ENCODE measurements at places on chromosomes 16 and 17.

GRCh38 chr17:57485916-57486881 is 229.9 kb downstream of the MSI2 start:
- DNase-seq, result no peak

GRCh38 chr16:74275031-74275636 is 21.5 kb upstream of the PSMD7 start:
- DNase-seq, result no peak

GRCh38 chr16:17470182-17470907 is 415 bp downstream of the XYLT1 start:
- DNase-seq, result peak; percentile 40

- DNase-seq, result no peak
Observed at GRCh38 chr16:31005350-31006085, 4.9 kb downstream of the STX1B start.

- DNase-seq, result no peak
Observed at GRCh38 chr16:87487361-87487924, 5.4 kb downstream of the ZCCHC14 start.

- DNase-seq, result no peak
Observed at GRCh38 chr16:86231321-86231995, 278.9 kb upstream of the FOXF1 start.

GRCh38 chr17:74838274-74838673 is 21.4 kb downstream of the GRIN2C start:
- no peak for DNase-seq

- DNase-seq, result no peak
Observed at GRCh38 chr16:81335669-81336068, 20.9 kb downstream of the GAN start.

DNA sequence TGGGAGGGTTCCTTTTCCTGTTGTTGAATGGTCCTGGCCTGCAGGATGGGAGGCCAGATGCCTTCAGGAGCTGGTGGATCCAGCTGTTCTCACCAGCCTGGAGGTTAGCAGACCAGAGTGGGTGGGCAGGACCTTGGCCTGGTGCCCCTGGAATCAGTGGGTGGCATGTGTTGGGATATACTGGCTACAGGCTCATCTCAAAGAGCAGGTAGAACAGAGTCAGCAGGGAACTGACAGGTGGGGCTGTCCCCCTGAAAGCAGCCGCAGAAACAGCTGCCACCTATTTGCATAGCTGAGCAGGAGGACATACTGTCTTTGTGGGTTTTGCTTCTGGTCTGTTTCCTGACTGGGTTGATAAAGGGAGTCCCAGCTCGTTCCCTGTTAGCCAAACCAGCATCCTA is 144.1 kb downstream of the RAB11FIP4 start:
- no peak for DNase-seq

- DNase-seq, result no peak
Observed at GRCh38 chr16:12429756-12430155, 373.9 kb downstream of the CPPED1 start.

DNA sequence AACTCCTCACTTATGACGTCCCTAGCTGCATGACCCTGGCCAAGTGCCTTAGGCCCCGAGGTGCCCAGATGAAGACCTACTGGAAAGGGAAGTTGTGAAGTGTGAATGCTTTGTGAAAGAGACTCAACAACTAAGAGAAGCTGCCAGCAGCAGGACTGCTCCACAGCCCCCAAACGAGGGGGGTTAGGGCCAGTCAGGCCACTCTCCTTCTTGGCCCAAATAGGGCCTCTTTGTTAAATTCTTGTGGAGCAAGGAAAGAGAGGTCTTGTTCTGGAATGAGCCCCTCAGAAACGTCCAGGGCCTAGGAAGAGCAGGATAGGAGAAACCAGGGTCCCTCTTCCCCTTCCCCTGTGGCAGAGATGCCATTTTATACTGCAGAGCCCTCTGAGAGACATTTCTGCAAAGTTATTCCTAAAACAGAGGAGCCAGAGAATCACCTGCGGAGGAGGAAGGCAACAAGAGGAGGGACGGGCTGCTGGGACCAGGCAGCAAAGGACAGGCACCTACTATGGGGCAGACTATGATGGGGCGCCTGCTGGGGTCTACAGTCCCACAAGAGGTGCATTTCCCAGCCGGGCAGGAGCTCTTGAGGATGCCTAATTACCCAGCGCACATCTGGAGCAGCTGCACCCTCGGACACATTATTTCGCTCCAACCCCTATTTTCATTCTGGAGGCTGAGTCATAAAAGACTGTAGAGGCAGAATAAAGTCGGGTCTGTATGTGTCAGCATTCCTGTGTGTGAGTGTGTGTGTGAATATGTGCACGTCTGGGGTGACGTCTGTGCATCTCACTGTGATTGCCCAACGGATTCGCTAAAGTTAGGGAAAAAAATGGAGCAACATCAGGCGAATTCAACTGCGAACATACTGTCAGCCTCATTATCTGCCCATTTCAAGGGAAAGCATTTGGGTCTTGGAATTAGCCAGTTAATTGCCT is 11.4 kb upstream of the HOXB9 start:
- no peak for DNase-seq

DNA sequence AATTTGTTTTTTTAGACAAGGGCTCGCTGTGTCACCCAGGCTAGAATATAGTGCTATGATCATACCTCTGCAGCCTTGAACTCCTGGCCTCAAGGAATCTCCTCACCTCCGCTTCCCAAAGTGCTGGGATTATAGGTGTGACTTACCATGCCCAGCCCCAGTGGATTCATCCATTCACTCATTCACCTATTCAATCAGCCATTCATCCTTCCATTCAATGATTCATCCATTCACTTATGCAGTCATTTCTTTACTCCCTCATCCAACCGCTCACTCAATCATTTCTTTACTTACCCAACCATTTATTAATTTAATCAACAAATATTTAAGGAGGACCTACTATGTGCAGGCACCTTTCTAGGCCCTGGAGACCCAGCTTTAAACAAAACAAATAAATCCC is 25.7 kb downstream of the DEXI start:
- DNase-seq, result no peak

DNA sequence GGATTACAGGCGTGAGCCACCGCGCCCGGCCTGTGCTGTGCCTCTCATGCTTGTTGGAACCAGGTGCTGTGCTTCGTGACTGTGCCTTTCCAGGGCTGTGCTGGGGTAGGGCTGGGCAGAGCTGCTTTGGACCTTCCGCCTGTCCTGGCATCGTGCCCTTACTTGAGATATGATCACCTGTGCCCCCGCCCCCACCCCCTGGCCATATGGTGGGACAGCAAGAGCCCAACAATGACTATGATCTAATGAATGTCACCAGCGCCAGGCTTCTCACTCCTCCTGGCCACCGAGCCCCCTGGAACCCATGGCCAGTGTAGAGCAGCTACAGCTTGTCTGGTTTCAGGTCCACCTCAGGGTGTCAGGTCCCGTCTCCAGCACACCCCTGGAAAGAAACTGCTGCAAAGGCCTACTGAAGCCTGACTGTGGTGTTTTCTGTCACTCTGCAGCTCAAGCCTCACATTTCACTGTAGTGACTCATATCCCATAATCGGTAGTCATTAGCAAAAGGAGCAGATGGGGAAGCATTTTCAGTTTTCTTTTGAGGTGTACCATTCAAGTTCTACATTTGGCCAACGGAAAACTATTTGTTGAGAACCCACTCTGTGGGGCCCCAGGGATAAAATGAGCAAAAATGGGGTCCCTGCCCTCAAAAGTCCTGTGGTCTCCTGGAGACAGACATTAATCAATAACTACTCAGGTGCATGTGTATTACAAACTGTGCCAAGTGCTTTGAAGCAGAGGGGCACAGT is 22.1 kb downstream of the FCSK start:
- peak; percentile 78 for DNase-seq

DNA sequence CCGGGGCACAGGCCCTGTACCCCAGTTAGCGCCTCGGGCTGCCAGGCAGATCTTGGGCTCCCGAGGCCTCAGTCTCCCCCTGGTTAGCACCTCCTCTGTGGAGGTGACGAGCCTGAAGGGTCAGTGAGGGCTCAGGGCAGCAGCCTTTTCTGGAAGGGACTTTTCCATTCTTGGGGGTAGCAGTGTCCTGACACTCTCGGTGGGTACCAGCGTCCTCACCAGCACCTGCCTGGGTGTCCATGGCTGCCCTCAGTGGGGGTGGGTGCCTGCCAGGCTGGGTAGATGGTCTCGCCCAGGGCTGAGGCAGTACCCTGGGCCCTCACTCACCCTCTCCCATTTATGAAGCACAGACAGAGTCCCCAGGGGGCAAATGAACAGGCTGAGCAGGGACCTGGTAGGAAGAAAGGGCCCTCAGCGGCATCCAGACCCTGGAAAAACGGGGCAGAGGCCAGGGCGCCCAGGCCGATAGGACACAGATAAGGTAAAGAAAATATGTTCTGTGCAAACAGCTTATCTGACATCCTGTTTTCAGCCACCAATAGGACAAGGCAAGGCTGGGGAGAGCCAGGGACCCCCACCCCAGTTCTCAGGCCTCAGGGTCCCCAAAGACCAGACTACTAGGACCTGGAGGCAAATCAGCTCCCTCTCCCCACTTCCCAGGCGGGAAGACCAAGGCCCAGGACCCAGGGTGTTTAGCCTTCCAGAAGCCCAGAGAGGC is 50.9 kb downstream of the ZFPM1 start:
- DNase-seq, result no peak

DNA sequence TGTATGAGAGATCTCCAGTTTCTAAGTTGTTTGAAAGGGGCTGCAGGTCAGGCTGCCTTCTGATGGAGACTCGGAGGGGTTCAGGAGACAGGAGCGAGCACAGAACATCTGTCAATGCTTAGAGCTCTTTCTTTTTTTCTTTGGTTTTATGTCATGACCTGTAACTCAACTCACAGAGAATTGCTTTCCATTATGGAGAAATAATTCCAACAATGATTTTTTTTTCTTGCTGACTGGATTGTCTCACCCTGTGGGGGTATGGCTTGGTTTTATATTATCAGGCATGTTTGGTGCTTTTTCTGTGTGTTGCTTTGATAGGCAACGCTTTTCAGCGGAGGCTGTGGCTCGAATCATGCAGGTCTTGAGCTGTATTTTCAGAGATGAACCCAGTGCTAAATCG is 10.7 kb upstream of the KCNJ2 start:
- DNase-seq, result no peak

- DNase-seq, result no peak
Observed at GRCh38 chr16:69711115-69711740, 15.1 kb downstream of the NQO1 start.

DNA sequence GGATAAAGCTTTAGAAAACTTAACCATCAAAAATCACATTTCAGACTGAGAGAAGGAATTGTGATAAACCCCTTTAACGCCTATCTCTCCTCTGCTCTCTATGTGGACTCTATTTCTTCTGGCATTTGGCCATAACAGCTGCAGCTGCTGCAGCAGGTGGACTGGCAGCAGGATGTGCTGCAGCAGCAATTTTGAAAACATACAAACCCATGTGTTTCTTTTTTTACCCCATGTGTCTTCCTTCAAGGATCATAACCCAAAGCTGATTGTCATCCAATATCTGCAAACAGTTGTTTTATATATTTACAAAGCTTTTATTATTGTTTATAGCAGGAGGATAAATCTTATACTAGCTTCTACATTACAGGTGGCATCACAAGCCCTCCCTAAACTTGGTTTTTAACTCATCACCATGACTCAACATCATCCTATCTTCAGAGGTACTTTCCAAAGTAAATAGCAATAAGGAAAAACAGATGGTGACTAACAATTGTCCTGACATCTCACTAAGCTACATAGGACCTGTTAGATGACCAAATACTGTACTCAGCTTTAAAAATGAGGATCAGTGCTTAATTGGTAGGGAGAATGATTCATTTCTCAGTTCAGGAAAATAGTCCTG is 14.5 kb upstream of the KRTAP9-2 start:
- DNase-seq, result no peak

DNA sequence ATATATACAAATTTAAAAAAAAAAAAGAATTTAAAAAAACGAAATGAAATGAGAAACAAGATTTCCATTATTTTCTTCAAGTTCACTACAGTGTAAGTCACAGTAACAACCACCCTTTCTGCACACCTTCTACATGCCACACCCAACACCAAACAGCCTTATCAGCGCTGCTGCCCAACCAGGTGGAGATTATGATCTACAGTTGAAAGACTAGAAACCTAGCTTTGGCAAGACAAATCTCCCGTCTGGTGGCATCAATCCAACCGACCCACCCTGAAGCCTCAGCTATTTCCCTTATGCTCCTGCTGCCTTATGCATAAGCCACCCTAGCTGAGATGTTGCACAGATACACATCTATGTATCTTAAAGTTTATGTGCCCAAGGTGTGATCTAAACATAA is 60.8 kb downstream of the PARN start:
- no peak for DNase-seq

DNA sequence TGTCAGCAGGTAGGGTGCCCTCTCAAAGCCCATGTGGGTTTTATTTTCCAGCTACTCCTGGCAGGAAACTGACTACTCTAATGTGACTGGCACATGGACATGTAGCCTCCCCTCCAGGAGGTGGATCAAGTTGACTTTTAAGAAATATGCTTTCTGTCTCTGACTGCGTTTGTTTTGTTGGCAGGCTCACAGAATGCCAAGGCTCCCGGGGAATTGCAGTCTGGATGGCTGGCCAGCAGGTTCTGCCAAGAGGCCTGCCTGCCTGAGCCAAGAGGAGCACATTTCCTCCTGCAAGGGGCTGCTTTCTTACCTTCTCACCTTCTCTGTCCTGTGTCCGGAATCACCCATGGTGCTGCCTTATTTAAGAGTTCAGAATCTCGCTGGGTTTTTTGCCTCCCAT is 217.3 kb upstream of the ERCC4 start:
- DNase-seq, result no peak

- DNase-seq, result no peak
Observed at GRCh38 chr17:15123593-15124263, 141.4 kb downstream of the PMP22 start.

GRCh38 chr16:4339909-4340308 is 11.2 kb downstream of the PAM16 start:
- DNase-seq, result no peak

DNA sequence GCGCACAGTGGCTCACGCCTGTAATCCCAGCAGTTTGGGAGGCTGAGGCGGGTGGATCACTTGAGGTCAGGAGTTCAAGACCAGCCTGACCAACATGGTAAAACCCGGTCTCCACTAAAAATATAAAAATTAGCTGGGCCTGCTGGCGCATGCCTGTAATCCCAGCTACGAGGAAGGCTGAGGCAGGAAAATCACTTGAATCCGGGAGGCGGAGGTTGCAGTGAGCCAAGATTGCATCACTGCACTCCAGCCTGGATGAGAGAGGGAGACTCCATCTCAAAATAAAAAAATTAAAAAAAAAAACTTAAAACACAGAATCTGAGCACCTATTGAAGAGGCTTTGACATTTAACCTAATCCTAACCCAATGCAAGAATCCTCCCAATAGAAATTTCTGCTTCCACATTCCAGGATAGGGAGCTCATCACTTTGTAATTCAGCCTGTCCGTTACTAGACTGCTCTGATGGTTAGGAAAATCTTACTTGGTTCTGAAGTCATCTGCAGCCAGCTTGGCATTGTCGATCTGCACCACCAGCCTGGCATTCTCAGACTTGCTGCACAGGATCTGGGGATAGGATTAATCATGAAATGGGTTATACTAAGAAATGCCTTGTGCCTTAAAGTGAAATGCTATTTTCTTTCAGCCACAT is 2.1 kb downstream of the KRT33B start:
- no peak for DNase-seq

GRCh38 chr17:77375108-77375916 is 234.5 kb downstream of the SEC14L1 start:
- peak; percentile 89 for DNase-seq

- no peak for DNase-seq
Observed at GRCh38 chr16:54443839-54444238, 157.3 kb upstream of the IRX3 start.

Data from NCI-H524 (cell line).